Stimulated activated CD8-positive, alpha-beta memory T cell treated with anti-CD3 and anti-CD28 coated beads, Interleukin-15, amount 100 ng/mL, for 4 hours (primary cell): ENCODE measurements at places on chromosomes 6 and 20.

DNA sequence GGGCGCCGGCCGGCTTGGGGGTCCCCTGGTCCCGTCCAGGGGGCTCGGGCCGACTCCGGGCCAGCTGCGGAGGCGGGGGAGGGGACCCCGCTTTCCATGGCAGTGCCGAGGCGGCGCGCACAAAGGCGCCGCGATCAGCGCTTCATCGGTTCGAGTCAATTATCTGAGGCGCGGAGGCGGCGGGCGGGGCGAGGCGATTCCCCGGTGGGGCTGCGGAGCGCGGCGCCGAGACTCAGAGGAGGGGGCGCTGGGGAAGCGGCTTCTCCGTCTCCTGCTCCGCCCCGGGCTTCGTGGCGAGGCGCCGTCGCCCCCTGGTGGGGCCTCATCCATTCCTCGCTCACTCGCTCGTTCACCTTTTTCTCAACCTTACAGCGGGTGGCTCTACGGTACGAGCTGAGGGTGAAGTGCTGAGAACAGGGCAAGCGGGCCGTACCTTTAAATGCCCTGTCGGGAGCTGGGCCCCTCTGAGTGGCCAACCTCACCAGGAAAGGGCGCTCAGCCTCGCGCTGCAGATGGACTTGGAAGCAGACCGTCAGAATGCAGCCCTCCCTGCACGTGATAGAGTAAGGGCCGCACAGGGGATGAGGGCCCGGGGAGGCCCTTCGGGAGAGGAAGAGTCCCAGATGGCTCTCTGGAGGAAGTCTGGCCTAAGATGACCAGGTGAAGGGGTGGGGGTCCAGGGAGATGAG, 39.9 kb downstream of the SLC52A3 start:
- peak; percentile 24 for DNase-seq

DNA sequence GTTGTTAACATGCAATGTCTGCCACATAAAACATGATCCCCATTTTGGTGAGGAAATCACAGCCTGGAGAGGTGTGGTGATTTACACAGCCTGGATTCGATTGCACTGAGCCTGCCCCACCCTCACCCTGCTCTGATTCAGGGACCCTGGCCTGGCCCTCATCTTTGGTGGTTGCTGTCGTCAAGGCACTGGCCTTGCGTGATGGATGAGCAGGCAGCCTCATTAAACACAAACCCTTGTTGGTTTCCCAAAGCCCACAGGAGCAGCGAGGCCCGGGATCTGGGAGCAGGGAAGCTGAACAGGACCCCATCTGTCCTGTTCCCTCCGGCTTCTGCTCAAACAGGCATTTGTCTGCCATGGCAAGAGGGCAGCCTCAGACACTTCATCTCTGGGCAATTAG, 70.8 kb downstream of the CHMP4B start:
- no peak for DNase-seq

- DNase-seq = peak; percentile 78
Measured at GRCh38 chr20:36951198-36951978, at the start of gene SAMHD1. SAMHD1 (minus strand) TSS chr20:36951708; CDS start chr20:36951643, 65 bp downstream.

GRCh38 chr6:112690497-112691202, 343.5 kb downstream of the RFPL4B start:
- no peak for DNase-seq

DNA sequence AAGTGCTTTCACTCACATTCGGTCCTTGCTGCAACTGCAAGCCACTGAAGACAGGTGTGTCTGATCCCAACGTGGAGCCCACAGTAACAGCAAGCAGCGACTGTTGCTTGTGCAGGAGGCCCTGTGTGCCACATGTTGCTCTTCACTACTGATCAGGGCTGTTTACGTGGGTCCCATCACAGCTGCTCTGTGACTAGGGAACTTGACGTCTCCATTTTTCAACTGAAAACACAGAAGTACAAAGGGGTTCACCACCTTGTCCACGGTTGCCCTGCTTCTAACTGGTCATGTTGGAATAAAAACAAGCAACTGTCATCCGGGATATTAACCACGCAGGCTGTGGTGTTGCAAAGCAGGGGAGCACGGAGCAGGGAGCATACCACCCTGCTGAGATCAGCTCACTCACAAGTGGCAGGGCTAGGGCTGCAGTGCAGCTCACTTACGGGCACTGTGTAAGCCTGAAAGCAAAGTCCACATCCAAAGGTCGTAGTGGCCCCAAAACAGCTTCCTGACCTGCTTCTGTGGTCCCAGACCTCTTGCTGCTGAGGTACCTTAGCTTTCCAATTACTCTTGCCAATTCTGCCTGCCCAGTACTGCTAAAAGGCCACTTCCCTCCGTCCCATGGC, 105.8 kb upstream of the DUSP22 start:
- DNase-seq = no peak

DNA sequence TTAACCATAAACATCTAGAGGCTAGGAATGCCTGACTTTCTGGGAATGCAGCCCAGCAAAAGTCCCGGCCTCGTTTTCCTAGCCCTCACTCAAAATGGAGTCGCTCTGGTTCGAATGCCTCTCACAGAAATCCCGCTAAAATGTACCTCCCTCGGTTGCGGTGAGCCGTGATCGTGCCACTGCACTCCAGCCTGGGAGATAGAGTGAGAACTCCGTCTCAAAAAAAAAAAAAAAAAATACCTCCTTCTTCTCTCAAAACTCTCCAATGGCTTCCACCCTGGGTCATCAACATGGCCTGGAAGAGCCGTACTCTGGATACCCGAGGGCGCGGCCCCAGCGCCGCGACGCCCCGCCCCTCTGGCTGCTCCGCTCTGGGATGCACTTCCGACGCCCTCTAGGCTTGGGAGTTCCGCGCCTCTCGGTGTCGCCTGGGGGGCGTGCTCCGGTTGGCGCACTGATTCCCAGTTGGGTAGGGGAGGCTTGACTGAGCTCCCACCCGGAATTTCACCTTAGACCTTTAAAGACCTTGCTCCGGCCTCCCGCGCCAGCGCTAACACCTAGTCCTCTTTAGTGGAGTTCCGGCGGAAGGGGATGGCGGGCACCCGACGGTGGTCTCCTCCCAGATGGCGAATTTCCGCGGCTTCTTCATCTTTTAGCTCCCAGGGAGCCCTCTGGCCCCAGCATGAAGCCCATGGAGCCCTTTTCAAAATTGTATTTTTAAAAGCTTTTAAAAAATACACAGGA, 12.3 kb downstream of the HMGN4 start:
- DNase-seq = no peak

GRCh38 chr20:51116765-51117686, 94.1 kb upstream of the KCNG1 start:
- no peak for DNase-seq

DNA sequence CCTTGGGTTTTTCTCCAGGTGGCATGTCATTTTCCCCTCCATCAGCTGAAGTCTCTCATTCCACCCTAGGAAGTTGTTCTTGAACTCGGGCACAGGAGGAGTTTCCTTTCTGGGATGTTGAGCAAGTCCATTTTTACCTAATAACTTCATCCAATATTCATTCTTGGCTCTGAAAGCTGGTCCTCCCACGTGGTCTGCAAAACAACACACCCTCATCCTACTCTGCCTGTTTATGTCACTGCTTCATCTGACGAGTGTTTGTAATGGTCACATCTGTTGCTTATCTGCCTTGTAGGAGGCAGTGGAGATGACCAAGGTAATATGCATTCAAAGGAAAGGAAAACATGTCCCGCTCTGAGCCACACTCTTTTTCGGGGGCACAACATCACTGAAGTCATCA, 41.7 kb upstream of the AIG1 start:
- DNase-seq = no peak

DNA sequence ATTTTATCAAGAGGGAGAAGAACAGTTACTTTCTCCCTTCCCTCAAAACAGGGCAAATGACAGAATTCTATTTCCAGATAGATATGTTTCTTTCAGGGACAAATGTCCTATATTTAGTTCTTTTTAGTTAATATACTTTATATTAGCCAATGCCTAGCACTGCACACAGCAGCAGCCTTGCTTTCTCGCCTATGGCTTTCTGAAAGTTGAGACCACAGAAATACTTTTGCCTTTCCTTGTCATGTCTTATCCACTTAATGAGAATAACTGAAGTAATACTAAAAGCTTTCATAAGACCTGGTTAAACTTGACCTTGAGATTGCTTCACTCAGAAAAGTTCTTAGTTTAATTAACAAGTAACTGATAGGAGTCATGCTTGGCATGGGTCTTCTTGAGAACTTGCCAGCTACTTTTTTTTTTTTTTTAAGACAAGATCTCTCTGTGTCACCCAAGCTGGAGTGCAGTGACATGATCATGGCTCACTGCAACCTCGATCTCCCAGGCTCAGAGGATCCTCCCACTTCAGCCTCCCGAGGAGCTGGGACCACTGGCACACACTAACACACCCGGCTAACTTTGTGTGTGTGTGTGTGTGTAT, 159.3 kb downstream of the CDKAL1 start:
- no peak for DNase-seq

GRCh38 chr6:97757575-97757974, 474.6 kb upstream of the MMS22L start:
- DNase-seq = no peak

DNA sequence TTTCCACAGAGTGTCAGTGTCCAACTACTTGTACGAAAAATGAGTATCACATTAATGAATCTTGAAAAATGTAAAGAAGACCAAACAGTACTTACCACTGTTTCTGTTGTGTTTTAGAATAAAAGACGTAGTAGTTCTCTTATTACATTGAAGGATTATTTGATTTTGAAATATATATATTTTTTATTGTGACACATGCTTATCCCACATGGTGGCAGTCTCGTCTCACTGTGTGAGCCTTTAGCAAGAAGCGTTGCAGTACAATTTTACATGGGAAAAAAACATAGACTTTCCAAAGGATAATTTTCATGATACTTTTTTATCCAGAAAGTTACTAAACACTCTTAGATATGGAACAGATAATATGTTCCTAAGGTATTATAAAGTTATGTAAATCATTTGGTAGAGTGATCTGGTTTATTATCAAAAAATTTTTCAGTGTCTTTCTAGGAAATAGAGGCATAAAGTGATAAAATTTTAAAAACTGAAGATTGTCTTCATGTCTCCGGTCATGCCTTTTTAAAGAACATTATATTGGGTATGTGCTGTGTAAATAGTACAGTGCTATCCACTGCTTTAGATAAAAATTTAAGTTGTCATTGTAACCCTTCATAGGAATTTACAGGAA, 117.5 kb upstream of the SAMD5 start:
- no peak for DNase-seq

GRCh38 chr6:157868835-157869234, 45.8 kb downstream of the SNX9 start:
- DNase-seq = no peak

DNA sequence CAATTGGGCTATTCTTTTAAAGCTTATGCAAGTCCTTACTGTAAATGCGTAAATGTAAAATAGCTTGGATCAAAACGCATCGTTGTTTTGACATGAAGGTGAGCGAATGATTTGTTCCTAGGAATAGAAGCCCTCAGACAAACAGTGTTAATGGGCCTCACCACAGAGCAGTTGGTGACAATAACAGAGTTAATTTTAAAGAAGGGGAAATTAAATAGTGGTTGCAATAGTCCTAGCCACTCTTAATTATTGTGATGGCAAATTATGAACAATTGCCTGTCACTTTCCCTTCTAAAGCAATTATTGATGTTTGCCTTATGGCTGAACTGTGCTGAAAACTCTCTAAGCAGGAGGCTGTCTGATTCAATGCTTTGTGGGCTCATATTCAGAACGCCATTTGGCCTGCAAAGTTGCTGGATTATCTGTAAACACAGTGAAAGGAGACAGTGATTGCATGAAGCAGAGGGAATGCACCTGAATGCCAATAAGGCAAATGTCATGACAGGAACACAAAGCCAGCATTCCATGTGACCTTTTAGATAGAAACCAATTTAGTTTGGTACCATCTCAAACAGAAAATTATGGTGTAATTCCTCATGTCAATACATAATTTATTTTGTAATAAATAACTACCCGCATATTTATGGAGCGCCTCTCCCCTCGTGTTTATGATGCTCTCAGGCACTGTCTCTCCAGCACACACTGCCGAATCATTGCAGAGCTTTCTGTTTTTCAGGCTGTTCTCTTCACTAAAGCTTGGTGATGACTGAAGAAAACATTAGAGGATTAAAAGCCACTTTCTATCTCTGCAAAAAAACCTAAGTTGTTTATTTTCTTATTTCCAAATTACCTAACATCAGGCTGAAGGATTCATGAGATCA, 387.5 kb downstream of the HACE1 start:
- no peak for DNase-seq

DNA sequence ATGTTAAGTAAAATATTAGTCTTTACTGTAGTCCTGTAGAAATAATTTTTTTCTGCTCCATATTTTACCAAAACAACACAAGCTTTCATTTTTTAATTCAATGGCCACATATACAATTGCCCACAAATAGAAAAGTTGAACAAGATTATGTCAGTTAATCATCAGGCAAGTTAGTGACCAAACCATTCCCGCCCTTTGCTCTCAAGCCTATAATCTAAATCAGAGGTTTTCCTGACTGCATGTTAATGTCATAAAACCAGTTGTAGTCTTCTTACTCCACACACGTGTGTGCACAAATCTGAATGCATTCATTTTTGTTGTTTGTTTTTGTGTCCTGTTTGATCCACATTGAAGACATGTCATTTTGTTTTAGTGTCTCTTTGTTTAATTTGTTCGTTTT, 1357.7 kb upstream of the GJE1 start:
- no peak for DNase-seq

DNA sequence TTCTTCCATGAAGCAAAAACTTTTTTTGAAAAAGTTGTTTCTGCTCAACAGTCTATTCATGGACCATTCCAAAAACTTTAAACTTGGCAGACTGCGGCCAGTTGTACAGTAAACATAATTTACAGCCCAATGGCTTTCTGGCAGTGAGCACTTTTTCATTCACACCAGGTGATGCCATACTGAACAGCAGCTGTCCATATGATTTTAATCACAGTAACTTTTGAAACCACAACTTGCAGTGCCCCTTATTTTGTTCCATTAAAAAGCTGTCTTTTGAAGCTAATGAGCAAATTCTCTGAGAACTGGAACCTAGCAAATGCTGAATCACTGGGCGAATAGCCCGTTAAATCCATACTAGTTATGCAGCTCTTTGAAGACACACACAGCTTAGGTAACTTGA, 576.6 kb downstream of the PTPRT start:
- DNase-seq = no peak

- DNase-seq = no peak
Measured at GRCh38 chr6:145312481-145312880, 422.8 kb downstream of the EPM2A start.

GRCh38 chr6:47162793-47163192, 120.7 kb upstream of the ADGRF1 start:
- no peak for DNase-seq

DNA sequence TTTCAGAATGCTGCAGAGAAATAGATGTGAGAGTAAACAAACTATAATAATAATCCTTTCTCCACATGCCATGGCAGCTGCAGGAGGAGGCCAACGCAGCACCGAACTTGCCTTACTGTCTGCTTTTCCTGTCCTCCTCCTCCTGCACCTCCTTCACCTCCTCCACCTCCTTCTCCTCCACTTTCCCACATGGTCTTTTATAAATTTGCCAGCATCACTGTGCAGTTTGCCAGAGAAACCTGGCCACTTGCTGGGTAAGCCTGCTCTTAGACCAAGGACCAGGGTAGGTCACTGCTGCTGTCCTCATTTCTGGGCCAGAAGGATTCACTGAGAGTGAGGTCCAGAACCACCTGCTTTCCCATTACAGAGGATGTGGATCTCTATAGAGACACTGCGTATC, 8.7 kb downstream of the SGK1 start:
- DNase-seq = no peak
